AG04449 (cell line): ENCODE measurements at places on chromosomes 1 and 21.

DNA sequence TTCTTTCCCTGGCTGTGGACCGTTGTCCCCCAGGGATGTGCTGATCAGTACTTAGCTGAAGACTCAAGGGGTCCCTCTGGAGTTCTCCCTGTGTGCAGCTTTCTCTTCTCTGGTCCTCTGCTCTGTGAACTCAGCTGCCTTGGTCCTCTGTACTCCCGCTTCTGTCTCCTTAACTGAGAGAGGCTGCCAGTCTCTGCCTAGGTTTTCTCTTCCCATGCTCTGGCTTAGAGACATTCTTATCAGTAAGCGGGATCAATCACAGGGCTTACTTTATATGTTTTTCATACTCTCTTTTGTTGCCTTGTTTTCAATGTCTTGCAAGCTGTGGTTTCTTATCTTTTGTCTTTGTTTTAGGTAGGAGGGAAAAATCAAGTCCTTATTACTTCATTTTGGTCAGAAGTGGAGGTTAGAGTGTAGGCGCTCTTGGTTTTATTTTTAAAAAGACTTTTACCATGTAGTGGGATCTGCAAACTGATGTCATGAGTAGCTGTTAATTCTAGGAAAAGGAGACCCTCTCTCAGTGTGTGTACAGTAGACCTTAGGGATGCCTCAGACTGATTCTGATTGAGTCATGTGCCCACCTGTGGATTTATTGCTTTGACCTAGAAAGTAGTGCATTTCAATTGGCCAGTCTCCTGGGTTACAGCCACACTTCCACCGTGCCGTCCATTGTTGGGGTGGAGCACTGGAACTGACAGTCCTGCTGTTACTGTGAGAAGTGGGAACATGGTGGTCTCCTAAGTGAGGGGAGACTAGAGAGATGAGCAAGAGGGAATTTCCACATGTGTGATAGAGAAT lies 46.6 kb downstream of the TTC3 start:
- DNase-seq = no peak

DNA sequence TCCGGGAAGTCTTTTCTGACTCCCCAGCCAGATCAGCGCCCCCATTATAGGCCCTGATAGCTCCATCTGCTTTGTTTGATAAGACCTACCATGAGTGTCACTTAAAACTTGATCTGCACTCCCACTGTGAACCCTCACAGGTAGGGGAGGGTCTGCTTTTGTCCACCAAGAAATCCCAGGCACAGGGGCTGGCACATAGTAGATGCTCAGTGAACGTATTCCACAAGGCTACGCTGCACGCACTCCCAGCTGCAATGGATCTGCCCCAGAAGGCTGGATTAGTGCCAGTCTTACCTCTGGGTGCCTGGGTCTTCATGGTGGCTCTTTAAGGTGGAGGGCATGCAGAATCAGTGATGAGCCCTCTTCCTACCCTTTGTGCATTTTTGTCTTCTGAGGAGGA lies 447.1 kb downstream of the PTPRU start:
- no peak for DNase-seq

DNA sequence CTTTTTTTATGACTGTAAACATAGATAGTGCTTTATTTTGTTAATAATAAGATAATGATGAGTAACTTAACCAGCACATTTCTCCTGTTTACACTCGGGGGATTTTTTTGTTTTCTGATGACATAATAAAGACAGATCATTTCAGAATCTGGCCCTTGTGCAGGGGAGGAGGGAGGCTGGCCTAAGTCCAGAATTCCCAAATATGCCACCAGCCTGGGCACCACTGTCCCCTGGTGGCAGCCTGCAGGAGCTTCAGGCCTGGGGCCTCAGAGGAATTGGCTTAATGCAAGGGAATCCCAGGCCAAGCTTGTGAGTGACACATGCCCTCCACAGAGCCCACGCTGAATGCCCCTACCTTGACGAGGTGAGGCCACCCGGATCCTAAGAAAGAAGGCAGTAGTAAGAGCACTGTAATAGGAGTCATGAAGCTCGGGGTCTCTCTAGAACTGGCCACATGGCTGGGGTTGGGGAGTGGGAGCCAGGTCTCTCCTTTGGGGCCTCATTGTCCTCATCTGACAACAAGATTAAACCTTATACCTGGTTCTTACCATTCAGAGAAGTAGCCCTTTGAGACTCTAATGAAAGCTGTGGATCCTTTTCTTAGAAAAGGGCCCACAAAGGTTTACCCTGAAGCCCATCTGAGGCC lies 24.1 kb downstream of the ETNK2 start:
- DNase-seq = peak; percentile 29

DNA sequence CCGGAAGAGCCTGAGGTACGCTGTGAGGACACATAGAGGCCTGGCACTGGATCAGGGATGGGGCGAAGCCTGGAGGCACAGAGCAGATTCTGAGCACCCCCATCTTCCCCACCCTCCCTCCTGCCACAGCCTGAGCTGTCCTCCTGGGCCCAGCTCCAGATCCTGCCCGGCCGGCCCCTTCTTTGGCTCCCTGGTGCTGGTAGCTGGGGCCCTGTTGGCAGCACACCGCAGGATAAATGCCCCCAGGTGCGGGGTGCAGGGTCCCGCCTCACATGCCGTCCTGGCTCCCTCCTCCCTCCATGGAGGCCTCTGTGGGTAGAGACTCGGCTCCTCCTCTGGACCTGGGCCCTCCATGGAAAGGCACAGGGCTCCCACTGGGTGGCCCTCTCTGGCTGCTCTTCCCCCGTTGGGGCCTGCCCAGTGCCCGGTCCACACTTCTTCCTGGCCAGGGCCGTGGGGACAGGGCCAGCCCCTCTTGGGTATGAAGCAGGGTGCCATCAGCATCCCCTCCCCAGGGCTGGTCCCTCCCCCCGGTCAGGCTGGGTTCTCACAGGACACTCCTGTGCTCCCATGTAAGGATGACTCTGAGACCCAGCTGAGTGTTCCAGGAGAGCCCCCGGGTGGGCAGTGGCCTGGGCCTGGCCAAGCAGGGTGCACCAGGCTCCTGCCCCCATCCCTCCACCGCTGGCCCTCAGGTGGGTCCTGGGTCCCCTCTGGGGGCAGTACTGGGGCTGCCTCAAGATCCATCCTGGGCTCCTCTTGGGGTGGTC lies 1.1 kb upstream of the OBSCN start:
- DNase-seq = no peak

DNA sequence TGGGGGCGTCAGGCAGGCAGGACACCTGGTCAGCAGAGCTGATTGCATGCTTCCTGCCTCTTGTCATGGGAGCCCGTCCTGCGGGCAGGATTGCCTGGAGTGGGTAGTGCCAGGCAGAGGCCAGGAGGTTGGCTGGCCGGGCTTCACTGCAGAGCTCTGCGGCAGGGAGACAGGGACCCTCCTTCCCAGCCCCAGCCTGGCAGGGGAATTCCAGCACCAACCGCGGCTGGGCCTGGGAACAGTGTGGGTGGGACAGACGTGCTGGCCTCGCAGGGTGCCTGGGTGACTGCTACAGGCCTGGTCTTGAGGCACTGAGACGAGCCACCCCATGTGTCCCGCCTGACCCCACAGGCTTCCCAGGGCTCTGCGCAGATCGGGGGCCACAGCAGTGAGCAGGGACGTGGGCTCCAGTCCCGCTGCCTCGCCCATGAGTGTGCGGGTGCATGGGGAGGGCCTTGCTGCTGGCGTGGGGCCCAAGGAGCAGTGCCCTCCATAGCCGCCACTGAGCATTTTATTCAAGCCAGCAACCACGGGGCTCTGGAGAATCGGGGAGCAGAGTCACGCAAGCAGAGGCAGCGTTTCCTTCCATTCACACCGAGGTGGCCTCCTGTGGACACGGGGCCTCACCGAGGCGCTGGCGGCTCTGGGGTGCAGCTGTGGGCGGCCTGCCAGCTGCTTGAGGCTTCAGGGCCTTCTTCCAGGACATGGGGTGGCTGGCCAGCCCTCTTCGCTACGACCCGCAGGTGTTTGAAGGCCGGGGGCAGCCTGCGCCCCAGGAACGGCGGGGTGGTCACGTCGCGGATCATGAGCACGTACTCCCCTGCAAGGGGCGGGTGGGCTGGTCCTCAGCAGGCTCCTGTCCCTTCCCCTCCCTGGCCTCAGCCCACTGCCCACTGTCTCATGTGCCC lies 70.3 kb downstream of the MORN1 start:
- no peak for DNase-seq

- no peak for DNase-seq
These were observed 23.0 kb downstream of the ACTA1 start for GRCh38 chr1:229410692-229411433.

DNA sequence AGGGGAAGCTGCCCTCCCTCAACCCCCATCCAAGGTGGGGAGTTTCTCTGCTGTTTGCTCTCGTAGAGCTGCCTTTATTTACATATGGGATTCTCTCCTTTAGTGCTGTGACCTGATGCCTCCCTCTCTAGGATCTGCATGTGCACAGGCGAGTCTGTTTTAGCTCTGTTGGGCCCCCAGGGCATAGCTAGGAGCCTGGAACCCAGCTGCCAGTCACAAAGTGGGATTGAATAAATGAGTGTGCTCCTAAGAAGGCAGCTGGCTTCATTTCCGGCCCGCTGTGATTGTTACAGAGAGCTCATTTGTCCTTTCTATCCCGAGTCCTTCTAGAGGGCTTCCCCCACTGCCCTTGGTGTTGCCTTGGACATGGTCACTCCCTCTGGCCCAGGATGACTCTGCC lies 176.6 kb downstream of the GRIK3 start:
- DNase-seq = no peak
